ENCODE measurements at places on chromosomes 16 and 17.

DNA sequence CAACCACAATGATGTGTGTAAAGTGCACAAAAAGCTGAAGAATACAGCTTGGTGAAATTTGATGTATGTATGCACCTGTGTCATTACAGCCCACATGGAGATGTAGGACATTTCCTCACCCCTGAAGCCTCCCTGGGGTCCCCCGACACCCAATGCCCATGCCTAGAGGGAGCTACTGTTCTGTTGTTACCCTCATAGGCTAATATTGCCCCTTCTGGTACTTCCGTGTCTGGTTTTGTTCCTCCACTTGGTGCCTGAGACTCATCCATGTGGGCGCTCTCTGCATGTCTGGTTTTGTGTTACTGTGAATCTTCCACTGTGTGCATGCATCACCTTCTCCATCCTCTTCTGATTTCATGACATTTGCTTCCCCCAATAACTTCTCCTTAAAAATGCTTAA is 18.6 kb downstream of the TNFRSF13B start:
- DNase-seq, result no peak

DNA sequence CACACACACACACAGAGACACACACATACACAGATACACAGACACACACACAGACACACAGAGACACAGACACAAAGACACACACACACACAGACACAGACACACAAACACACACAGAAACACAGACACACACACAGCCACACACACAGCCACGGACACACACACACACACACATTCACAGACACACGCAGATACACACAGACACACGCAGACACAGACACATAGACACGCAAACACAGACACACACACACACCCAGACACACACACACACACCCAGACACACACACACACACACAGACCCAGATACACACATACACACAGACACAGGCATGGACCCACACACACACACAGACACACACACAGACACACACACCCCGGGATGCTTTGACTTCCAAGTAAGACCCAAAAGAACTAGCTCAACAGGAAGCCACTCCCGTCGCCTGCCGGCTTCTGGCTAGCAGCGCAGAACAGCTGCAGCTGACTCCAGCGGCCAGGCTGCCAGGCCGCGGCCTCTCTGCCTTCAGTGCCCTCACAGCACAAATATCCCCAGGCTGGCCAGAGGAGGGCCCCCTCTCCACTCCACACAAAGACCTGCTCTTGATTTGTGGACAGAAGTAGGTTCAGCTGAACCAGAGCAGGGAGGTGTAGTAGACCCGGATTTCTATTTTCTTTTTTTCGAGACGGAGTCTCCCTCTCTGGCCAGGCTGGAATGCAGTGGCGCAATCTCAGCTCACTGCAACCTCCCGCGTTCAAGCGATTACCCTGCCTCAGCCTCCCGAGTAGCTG is 6.0 kb upstream of the CHRNE start:
- peak; percentile 54 for DNase-seq

DNA sequence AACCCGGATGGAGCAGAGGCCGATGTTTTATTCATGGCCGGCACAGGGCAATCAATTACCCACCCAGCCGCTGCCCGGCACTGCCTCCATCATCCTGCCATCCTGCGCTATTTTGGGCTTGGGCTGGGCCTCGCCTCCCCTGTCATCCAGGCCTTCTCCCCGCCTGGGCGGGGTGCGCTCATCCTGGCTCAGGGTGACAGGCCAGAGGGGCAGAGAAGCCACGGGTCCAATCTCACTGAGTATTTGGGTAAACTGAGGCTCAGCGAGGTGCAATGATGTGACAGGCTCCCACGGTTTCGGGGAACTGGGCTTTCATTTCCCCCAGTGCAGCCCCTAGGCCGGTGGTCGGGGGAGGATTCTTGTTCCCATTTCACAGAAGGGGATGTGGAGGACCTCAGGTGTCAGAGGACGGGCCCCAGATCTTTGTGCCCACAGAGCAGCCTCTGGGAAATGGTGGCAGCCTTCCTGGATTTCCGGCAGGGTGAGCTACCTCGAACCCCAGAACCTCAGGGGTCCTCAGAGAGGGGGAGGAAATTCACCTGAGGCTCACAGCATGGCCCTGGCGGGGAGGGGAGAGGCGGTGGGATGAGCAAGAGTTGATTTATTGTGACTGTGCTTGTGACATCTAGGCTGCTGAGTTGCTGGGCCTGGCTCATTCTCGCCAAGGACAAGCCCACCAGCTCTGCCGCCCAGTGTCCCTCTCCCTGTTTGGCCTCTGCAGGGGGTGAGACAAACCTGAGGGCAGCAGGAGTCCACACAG is 23.8 kb upstream of the KCNJ12 start:
- DNase-seq, result no peak

DNA sequence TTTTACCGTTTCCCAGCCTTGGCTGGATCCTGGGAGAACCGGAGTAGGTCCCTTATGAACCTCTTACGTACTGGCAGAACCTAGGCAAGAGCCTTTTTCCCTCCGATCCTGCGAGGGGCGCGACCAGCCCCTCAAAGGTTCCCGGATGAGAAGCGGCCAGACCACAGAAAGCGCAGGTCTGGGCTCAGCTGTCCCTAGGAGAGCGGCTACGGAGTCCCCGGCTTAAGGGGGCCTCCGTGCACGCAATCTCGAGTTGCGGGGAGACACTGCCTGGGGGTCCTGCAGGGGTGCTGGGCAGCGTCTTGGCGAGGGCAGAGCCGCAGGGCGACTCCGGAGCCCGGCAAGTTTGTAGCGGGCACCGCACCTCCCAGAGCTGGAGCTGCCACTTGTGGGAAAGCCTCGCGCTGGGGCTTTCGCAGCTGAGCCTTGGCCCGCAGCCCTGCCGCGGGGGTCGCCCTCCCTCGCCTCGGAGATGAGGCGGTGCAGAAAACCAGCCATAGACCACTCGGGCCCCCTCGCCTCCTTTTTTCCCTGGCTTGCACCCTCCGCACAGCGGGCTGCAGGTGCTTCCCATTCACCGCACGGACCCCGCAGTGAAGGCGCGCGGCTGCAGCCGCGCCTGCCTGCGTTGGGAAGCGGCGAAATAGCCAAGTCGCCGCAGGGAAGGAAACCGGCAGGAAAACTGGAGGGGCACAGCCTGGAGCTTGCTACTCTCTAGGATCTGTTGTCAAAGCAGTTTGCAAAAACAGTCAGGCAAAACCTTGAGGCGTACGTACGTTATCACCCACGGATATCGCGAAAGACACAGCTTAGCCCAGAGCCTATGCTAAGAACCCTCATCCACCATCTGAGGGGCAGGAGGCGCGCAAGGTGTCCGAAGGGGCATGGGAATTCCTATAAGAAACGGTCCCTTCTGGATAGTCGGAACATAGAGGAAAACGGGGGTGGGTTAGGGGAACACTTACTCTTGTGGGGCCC is 834 bp downstream of the CDH8 start:
- no peak for DNase-seq

DNA sequence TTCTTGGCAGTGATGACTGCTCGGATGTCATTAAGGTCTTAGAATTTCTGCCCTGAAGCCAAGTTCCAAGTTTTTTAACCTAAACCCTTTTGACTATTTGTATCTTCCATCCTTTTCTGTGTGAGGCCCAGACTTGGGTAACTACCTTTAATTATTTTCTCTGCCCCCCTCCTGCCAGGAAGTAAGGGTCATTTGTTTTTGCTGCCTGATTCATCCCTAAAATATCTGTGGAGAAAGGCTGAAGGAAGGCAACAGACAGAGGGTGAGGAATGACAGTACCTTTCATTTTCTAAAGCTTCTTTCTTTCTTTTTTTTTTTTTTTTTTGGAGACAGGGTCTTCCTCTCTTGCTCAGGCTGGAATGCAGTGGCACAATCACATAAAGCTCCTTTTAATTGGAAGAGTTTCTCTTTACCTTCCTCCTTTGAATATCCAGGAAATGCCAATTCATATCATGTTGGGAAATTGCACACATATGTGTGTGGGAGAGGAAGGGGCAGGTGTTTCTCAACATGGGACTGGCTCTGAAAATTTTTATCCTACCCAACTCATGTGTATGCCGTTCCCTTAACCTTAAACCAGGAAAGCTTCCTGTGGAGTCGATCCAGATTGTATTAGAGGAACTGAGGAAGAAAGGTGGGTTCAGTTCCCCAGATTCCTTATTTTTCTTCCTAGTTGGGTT is 957 bp downstream of the VPS25 start:
- no peak for DNase-seq

DNA sequence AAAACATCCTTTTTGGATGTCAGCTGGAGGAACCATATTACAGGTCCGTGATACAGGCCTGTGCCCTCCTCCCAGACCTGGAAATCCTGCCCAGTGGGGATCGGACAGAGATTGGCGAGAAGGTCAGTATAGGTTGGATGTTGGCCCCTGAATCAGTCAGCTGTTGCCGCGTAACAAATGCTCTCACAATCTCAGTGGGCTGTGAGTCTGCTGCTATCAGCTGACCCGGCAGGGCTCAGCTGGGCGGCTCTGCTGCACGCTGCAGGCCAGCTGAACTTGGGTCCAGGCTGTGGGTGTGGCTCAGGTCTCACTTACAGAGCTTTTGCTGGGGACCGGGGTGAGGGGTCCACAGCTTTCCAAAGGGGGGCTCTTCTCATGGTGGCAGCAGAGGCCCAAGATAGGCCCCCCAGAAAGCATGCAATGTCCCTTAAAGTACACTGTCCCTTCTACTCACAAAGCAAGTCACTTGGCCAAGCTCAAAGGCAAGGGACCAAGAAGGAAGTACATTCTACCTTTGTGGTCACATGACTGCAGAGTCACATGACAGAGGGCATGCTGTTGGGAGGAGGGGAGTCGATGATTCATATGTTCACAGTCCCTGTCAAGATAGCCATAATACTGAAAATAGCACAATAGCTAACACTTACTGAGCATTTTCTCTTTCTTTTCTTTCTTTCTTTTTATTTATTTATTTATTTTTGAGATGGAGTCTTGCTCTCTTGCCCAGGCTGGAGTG is 134.2 kb downstream of the ABCC1 start:
- DNase-seq, result no peak

- DNase-seq, result no peak
Observed at GRCh38 chr17:48790607-48791127, 26.4 kb downstream of the TTLL6 start.

GRCh38 chr16:64858076-64858475 is 263.8 kb downstream of the CDH11 start:
- no peak for DNase-seq

Data from stimulated activated CD4-positive, alpha-beta T cell treated with anti-CD3 and anti-CD28 coated beads, Interleukin-15, amount 100 ng/mL, for 1 hour (primary cell).